ENCODE measurements at places on chromosomes 5 and 9.

DNA sequence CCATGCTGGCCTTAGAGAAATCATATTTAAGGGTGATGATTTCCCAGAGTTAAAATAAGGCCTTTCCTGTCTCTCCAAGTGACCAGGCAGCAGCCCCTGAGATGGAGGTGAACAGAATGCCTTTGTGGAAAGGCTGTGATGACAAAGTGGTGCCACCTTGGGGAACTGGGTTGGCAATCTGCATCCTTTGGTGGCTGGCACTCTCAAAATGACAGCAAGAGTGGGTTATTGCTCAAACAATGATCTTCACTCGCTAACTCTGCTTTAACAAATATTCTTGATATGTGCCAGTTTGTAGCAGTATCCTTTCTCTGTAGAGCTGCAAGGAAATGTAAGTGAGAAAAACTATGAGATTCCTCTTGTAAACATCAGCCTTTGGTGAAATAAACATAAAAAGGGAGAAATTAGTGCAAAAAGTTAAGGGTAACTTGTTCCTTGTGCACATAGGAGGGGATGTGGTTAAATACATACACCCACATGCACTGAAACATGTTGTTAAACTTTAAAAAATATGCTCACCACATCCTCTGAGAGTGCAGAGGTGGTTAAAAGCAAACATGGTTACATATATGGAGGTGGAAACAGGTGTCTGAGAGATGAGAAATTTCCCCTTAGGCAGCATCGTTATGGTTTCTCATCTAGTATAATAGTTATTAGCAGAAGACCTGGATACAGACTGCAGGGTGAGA, 373.4 kb upstream of the CTNND2 start:
- no peak for DNase-seq

- DNase-seq: no peak
Observed at GRCh38 chr9:83633255-83633654, 10.3 kb downstream of the IDNK start.

DNA sequence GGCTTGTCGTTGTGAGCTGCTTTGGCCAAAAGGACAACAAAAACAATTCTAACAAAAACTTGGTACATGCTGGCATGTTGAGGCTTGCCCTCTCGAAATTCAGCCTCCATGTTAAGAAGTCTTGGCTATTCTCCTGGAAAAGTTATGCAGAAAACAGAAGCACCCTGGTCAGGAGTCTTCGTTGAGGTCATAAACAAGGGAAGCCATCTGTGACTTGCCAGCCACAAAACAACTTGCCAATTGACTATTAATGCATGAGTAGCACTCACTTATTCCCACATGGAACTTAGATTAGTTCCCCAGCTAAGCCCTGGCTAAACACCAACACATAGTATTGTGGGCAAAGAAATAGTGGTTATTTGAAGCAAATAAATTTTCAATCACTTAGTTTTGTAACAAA, 521.0 kb upstream of the CHD1 start:
- no peak for DNase-seq

GRCh38 chr9:16496908-16497307, 373.6 kb downstream of the BNC2 start:
- no peak for DNase-seq

DNA sequence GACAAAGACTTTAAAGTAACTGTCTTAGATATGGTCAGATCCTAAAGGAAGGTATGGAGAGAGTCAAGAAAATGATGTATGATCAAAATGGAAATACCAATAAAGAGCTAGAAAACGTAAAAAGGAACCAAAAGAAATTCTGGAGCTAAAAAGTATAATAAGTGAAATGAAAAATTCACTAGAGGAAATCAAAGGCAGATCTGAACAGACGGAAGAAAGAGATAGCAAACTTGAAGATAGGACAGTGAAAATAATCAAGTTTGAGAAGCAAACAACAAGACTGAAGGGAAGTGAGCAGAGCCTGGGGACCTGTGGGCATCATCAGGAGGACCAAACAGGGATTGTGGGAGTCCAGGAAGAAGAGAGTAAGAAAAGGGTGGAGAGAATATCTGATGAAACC, 115.4 kb downstream of the EHMT1 start:
- no peak for DNase-seq

- no peak for DNase-seq
Observed at GRCh38 chr9:105877721-105878120, 183.4 kb downstream of the TMEM38B start.

GRCh38 chr5:102624405-102624804, 125.6 kb upstream of the SLCO6A1 start:
- no peak for DNase-seq

DNA sequence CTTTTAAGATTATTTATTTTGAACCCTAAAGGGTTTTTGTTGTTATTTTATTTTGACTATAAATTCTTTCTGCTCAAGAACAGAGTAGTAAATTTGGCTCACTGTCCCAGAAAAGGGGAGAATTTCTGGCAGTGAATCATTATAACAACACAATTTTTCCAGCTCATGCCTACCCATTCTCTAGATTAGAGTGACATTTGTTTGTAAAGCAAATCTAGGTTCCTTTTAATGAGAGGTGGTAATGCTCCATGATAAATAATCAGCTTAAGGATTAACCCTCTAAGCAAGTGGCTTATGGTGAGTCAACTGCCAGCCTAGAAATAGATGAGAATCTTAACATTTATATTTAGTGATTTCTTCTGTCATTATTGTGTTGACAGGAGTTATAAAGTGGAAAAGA, 409.2 kb downstream of the NFIB start:
- DNase-seq: no peak

DNA sequence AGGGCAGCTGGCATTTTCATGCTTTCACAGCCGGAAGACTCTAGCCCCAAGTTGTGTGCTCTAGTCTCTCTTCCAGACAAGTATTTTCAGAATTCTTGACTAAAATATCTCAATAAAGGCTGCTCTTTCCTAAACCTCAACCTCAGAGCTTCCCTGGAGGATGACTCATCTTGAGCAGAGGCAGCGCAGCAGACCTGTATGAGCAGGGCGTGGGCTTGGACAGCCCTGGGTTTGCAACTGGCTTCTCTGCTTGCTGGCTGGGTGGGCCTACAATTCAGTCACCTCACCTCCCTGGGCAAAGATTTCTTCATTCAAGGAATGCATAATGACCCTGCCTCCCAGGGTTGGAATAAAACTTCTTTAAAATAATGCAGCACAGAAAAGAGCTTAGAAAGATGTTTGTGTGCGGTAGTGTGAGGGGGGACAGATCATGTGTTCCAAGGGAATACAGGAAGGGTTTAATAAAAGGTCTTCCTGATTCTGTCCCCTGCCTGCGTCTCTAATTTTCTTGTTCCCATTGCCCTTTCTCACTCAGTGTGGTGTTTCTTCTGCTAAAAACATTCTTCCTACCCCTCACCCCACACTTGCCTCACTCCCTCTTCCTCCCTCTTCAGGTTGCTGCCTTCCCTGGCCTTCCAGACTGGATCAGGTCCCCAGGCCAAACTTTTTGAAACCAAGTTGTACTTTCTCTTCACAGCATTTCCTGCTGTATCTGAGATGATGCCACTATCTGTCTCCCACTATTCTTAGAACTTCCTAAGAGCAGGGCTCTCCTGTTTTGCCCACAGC, 39.4 kb upstream of the MAP1B start:
- DNase-seq: no peak

DNA sequence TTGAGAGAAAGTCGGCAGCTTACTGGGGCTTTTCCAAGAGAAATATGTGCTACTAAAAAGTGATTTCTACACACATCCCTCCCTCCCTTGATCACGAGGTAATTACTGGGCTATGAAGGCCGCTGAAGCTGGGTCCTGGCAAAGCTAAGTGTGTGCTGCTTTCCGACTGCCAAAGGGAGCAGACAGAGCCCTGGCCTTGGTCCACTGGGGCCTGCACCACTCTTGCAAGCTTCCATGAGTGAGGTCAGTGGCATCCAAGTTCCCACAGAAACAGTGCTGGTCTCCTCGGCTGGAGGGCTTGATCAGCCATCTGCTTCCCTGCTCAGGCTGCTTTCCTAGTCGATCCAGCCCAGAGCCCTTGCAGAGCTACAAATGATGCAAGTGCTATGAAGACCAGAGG, 154.8 kb upstream of the LHFPL2 start:
- no peak for DNase-seq

GRCh38 chr5:39652036-39652435, 227.3 kb upstream of the DAB2 start:
- no peak for DNase-seq

DNA sequence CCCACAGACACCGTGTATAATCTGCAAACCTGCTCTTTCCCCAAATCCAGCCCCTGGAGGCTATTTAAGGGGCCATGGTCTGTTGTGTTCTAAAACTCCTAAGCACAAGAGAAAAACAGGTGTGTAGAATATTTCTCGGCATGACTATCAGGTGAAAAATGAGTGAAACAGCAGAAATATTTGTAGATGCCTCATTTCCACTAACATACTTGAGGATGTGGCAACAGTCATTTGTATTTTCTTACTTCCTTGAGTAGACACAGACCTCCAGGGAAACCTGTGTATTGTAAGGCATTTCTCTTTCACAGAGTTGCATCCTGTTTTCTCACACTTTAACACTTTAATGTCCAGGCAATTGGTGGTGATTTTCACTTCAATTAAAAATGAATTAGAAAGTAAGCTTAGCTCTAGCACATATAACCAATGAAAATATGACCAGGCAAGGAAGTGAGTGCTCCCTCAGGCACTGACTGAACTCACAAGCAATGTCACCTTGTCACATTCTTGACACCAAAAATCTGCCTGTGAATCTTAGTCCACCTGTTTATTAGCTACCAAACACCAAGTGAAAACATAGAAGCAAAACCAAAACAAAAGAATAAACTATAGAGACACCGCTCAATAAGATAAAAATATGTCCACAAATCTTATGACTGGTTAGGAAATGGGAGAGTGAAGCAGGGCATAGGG, 64.4 kb downstream of the DIRAS2 start:
- no peak for DNase-seq

- DNase-seq: no peak
Observed at GRCh38 chr5:60352992-60353599, 346.9 kb downstream of the DEPDC1B start.

- DNase-seq: no peak
Observed at GRCh38 chr5:129960831-129961230, 56.6 kb downstream of the CHSY3 start.

DNA sequence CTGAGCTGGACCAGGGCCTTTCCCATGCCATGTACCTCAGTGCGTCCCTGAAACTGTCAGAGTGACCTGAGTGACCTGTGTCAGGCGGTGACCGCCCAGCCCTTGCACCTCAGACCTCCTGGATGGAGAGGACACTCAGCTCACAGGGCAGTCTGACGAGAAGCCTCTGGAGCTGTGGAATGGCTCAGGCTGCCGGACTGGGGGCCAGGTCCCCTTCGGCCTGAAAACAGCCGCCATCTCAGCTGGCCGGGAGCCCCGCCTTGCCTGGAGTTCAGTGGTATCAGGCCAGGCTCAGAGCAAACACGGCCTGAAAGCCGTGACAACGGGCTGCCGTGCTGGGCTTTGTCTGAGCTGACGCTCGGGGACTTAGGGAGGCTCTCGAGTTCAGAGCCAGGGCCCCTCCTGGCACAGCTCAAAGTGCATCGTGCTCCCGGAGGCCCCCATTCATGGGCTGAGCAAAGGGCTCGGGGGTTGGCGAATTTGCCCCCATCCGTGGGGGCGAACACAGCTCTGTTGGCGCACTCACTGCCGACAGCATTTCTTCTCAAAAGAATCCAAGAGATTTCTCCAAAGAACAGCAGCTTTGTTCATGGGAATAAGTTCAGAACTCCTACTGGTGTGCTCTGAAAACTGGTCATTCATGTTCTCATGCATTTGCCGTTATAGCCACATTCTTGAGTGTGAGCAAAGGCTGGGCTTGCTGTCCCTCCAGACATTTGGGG, 8.4 kb upstream of the SLC9A3 start:
- DNase-seq: no peak

DNA sequence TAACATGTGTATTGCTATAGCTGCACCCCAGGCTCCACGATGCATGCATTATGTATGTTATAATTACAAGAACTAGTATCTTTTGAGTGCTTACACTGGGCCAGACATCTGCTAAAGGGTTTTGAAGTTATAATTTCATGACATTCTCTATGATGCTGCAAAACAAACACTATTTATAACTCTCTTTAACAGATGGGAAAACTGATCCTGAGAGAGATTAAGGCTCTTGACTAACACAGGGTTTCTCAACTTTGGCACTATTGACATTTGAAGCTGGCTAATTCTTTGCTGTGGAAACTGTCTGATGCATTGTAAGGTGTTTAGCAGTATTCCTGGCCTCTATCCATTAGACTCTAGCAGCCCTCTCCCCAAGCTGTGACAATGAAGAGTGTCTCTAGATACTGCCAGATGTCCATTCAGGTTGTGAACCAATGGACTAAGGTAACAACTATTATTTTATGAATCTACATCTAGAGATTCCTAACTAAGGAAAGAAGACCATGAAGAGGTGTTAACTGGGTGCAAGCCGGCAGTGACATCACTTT, 258.6 kb downstream of the ASTN2 start:
- no peak for DNase-seq

DNA sequence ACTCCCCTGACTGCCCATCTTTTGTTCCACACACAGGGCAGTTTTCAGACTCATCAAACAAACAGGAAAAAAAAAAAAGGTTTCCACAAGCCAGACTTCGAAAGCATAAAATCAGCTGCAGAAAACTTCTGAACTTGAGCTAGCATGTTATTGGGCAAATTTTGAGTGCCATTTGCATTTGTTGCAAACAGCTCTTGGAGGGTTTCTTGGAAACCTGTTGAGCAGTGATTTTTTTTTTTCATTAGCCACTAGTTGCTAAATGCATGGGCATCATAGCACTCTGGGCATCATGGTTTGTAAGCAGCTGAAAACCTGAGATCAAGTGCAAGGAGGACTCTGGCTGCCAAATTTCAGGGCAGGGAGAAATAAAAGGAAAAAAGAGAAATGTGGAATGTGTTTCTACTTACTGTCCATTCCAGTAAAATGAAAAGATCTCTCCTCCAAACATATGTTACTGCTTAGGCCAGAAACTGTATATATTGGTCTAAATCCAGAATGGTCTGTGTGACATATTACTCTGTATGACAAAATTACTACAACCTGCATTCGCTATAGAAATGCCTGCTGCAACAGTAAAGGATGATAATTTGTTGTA, 85.2 kb upstream of the SMIM23 start:
- no peak for DNase-seq

DNA sequence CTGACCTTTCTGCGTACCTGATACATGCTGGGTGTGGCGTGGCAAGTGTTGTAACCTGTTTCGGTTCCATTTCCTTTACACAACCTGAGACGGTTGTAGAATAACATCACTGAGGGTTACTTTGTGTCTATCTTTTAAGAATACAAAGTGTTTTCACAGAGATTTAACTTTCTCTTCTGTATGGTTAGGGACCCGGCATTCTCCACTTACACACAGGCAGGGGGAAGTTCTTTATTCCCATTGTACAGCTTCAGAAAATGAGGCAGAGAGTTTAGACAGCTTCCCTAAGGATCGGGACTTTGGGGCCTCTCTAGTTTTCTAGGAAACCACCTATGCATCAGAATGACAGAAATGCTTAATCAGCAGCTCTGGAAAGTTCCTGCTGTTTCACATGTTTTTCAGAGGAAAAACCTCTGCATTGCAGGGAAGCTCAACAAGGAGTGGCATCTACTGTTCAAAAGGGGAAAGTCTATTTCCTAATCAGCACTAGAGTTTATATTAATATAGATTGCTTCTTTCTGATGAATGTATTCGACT, 41.3 kb downstream of the CAST start:
- no peak for DNase-seq
